ENCODE measurements at places on chromosomes 4 and X.

DNA sequence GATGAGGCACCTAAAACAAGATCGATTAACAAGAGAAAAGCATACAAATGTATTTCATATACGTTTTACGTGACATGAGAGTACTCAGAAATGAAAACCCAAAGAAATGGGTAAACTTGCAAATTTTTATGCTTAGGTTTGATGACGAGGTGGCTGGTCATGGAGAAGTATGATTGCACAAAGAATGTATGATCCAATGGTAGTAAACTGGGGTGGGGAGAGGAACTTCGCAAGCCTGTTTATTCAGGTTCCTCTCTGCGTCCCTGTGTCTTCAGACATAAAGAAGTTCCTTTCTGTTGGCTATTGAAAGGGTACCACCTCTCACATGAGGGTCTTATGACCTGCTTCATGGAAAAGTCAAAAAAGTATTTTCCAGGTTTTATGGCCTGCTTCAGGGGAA lies 309.2 kb downstream of the BCOR start:
- no peak for DNase-seq

GRCh38 chr4:87975466-87975865 lies at the start of gene SPP1:
Gene SPP1 (plus strand): TSS chr4:87975714. CDS start chr4:87976896, 1,182 bp downstream.
- no peak for DNase-seq

DNA sequence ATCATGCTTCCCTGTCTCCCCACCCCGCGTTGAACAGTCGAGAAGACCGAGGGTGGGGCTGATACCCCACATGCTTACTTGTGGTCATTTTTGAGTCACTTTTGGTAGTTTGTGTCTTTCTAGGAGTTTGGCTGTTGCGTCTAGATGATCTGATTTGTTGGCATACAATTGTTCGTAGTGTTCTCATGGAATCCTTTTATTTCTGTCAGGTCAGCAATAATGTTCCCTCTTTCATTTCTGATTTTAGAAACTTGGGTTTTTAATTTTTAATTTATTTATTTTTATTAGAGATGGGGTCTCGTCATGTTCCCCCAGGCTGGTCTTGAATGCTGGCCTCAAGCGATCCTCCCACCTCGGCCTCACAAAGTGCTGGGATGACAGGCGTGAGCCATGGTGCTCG lies 30.9 kb downstream of the SH3TC1 start:
- DNase-seq, result no peak

DNA sequence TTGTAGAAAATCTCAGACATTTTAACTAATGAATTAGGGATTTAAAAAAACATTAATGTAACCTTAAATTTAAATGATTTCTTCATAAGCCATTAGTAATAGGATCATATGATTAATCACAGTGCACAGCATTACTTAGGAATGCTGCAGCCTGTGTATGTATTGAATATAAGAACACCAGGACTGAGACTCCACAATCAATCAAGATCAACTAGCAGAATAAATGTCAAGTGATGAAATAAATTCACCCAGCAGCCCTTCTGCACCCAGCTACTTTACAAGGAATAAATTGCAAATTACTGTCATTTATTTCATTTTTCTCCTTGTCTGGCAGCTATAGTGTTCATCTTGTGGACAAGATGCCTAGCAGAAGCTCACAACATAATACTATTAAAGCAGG lies 46.5 kb downstream of the NEIL3 start:
- no peak for DNase-seq

DNA sequence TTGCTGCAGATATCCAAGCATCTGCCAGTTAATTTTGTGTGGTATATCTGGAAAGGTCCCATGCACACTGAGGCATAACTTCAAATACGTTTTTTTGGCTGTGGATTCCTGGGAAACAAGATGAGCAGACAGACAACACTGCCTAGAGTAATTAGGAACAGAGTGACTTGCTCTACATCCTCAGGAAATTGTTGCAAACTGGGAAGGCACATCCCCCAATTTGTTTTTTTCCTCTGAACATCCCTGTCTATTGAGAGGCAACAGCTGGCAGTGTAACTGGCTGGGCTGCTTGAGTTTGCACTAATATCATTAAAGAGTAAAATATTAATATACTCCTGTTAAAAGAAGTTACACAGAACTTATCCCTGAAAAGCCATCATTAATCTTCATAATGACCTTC lies 207.7 kb upstream of the SLIT2 start:
- DNase-seq, result no peak

- DNase-seq, result no peak
Measured at GRCh38 chr4:138113819-138114400, 128.2 kb downstream of the SLC7A11 start.

DNA sequence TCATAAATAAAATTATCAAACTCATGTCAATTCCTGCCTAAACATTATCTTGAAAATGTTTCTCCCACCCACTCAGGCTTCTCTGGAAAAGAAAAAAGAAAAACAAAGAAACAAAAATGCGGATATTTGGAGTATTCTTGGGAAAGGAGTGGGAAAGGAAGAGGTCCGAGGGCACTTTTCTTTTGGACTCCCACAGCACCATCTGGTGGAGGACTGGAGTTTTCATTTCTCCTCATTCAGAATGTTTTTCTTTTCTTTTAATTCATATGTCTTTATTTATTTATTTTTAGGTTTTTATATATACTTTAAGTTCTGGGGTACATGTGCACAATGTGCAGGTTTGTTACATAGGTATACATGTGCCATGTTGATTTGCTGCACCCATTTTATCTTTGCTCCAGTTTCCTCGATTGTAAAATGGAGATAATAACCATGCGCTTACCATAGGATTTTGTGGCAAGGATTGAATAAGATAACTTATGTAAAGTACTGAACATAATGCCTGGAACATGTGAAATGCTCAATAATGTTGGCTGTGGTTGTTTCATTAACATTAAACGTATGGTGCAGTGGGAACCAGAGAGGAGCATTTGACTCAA lies 8.0 kb upstream of the KCNE5 start:
- DNase-seq, result peak; percentile 65

DNA sequence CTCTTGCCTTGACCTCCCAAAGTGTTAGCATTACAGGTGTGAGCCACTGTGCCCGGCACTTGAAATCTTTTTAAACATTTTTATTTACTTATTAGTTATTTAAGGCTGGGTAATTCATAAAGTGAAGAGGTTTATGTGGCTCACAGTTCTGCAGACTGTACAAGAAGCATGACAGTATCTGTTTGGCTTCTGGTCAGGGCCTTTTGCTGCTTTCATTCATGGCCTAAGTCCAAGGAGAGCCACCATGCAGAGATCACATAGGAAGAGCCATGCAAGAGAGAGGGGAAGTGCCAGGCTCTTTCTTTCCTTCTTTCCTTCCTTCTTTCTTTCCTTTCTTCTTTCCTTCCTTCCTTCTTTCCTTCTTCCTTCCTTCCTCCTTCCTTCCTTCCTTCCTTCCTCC lies 10.2 kb upstream of the GPKOW start:
- no peak for DNase-seq

DNA sequence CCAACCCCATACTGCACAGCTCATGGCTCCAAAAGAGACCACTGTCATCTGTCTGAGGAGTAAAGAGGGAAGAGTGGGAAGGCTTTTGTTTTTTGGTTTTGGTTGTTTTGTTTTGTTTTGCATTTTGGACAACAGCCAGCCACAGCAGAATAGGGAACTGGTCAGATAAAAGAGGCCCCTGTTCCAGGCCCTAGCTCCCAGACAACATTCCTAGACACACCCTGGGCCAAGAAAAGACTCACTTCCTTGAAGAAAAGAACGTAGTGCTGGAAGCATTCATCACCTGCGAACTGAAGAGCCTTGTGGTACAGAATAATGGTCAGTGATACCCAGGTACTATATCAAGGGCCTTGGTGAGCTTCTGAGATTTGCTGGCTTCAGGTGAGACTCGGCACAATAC lies 619.4 kb upstream of the SPANXN1 start:
- peak; percentile 22 for DNase-seq

GRCh38 chr4:145482209-145483037 lies 770 bp downstream of the SMAD1 start:
- peak; percentile 69 for DNase-seq

DNA sequence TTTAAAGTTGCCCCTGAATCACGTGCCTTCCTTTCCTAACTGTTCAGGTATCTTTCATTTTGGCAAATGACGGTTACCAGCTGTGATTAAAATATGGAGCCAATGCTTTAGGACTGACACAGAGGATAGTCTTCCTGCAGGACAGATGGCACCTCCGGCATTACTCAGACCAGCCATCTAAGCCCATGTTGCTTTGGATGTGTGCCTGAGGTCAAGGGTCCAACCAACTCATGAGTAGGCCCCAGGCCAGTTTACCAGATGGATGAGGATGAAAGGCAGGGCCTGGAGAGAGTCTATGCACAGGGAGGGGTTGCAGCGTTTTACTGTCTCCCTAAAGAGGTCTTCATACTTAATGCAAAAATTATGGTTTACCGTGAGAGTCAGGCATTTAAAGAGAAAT lies 174.0 kb upstream of the GATB start:
- DNase-seq, result no peak

DNA sequence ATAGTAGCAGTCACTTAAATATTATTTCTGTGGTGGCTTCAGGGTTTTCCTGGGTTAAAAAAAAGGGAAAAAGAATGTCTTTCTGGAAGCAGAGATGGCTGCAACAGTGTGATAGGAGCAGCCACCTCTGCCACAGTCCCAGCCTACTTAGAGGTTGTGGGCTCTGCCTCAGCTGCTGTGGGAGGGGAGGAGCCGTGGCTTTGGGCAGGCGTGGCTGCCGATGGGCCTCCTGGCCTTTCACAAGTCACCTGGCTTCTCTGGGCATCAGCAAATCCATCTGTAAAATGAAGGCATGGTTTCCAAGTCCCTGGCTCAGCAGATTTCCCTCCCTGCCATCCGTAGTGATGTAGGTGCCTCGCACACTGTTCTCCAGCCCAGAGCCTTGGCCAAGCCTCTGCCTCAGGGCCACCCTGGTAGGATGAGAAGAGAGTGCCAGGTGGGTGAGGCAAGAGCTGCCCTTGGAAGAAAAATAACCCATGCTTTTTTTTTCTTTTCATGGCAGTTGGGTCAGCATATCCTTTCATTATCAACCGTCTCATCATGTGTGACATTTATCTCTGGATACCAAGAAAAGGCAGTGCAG lies 66.1 kb downstream of the PTTG2 start:
- DNase-seq, result no peak

DNA sequence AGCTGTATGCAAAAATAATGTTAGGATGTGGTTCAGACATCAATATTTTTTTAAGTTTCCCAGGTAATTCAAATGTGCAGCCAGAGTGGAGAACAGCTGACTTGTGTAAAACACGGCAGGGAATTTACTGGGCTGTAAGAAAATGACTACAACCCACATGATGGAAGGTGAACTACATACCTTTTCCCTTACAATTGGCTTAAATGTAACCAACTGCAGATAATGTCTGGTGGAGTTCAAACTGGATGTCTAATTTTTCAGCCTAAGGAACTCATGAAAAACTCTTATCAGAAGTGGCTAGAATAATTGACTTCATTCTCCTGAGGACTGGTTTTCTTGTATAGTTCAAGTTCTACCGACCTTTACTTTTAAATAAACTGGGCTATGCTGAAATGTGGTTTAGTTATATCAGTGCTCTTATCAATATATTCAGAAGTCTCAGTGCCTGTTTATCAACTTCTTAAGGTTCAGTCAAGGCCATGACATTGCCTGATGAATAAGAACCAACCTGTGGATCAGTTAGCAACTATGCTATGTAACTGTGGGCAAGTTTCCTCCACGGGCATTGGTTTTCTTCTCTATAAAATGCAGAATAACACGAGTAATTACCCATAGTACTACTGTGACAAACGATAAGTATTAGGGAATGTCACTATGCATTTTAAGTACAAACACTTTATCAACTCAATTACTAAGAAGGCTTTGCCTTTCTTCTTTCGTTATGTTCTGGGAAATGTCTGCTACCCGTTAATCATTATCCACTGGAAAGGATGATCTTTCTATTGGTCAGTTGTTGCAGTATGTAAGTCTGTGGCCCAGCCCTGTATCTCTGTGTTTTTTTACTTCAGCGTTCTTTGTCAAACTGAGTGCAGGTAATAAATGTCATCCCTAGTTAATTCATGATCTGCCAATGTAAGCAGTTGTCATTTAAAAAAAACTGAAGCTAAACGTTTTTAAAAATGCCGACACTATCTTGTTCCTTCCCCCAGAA lies 181.6 kb downstream of the PCDH7 start:
- peak; percentile 42 for DNase-seq

DNA sequence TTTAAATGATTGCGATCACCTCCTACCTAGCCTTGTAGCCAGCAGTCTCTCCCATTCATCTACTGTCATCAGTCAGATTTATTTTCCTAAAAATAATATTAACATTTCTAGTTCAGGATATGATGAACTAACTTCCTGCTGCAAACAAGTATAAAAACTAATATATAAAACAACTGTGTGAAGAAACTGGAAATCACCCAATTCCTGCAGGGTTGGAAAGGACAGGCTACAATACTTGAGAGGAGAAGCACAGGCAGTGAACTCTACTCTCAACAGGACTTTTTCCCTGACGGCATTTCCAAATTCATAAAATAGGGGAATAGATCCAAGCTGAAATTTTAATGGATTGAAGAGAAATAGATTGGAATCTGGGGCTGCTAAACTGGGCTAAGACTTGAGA lies 14.2 kb upstream of the BBS12 start:
- no peak for DNase-seq

DNA sequence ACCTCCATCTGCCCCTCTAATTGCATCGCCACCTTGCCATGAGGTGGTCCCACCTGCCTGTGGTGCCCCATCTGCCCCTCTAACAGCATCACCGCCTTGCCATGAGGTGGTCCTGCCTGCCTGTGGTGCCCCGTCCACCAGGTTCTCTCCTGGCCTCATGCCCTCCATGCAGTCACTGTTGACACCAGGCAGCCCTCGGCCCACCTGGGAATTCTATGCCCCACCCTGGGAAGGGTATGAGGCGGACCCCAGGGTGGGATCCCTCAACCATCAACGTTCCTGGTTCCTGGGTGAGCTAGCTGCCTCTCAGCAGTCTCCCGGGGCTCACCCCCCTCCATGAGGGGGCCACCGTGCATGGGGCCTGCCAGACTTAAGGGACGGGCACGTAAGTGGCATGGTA lies 38.9 kb downstream of the ACOX3 start:
- DNase-seq, result no peak

DNA sequence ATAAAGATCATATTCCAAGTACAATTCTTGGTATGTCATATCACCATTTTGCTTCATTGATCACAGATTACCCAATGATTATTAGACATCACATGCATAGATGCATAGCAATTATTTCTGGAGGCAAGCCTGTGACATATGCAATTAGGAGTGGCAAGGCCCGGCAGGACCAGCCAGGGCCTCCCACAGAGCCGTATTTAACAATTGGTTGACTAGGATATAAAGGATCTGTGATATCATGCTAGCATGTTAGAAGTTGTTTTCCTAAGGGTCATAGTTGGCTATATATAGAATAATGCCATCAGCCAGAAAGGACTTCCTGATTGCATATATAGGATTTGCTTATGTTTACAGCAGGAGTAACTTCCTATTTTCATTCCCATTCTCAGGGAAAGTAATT lies 103.5 kb upstream of the OTUD4 start:
- no peak for DNase-seq

DNA sequence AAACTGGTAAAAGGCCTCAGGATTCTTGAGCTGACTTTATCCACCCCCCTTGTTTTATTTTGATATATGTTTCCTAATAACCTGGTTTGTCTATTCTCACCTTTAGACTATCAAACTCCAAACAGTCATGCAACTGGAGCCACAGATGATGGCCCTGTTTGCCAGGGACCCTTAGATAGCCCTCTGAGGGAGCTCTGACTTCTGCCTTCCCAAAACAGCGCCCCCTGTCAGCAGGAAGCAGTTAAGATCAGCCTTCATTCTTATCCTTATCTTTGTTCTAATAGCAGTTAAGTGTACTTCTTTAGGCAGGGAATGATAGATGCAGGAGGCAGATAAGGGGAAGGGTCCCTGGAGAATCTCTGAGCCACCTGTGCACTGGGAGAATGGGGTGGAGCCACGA lies 27.5 kb upstream of the CXCL13 start:
- no peak for DNase-seq

Data from HT-29 (cell line).